ENCODE measurements at places on chromosomes 6 and 20. TPM values are rescaled to one million over a fixed set of nuclear protein-coding genes. Genes with fewer than 3 reads are reported as not detected.

DNA sequence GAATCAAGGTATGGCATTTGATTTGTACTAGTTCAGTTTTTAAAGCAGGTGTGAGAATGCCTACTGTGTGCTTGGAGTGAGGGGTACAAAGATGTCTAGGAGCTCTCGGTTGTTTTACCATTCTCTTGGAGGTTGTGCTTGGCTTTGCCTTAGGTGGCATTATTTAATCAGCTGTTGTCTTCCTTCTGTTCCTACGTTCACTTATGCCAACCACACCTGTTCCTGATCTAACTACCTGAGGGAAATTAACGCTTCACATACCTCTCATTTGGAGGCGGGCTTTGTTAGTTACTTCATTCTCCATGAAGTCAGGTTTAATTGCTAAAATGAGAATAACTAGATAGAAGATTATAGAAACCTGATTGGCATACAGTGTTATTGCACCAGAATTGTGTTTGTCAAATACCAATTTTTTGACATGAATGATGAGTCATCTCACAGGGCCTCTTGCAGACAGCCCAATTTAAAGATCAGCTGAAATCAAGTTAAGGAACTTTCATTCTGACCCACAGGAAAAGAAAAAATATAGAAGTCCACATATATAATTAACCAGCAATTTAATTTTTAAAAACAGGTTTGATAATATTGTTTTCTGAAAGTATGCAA lies 24.8 kb upstream of the PBOV1 start:
- no peak for ATAC-seq

DNA sequence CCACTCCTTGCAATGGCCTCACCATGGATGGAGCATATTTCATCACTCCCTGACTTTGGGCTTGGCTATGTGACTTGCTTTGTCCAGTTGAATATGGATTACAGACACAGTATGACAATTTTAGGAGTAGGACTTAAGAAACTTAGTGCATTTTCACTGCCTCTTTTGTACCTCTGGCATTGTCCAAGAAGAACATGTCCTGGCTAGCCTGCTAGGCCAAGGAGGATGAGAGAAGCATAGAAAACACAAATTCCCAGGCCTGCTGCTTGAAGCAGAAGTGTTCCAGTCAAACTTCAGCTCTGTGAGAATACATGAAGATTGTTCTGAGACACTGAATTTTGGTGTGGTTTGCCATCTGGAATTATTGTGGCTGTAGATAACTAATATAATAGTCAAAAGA lies 3.1 kb upstream of the MCHR2 start:
- peak; percentile 14 for ATAC-seq

DNA sequence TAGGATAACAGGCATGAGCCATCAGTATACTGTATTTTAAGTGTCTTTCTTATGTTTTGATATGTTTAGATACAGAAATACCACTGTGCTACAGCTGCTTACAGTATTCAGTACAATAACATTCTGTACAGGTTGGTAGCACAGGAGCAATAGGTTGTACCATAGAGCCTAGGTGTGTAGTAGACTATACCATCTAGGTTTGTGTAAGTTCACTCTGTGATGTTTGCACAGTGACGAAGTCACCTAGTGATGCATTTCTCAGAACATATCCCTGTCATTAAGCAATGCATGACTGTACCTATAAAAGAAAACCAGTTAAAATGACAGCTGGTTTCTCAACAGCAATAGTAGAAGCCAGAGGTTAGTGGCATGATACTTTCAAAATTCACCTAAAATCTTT lies 3.0 kb upstream of the ZBTB24 start:
- ATAC-seq, result no peak

DNA sequence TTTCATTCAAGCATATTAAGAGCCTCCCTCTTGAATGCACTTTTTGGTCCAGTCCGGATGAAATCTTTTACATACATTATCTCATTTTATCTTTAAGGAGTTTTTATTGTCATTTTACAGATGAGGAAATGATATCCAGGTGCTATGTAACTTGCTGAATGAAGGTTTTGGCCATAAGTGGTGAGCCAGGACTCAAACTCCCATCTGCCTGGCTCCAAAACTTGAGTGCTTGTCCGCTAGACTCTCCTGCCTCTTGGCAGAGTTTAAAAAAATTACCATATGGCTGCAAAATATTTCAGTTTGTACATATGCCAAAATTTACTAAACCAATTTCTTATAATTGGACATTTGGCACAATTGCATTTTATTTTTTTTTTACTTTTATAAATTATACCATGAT lies 12.2 kb downstream of the PDRG1 start:
- no peak for ATAC-seq

GRCh38 chr6:119436583-119436982 lies 87.0 kb upstream of the MAN1A1 start:
- no peak for ATAC-seq

Gene NKAIN4
- total RNA-seq, result 24.2 TPM

Gene MAP7
- 2.9 TPM for total RNA-seq

Gene TMC2
- total RNA-seq, result 0.05 TPM

Gene CST2
- total RNA-seq, result not detected

Gene KHDC1L
- 1.6 TPM for total RNA-seq
